Stimulated activated CD8-positive, alpha-beta memory T cell treated with anti-CD3 and anti-CD28 coated beads, Interleukin-15, amount 100 ng/mL, for 24 hours (primary cell): ENCODE measurements at places on chromosomes 2 and 18.

- DNase-seq: no peak
Observed at GRCh38 chr2:36290306-36290856, 65.2 kb upstream of the CRIM1 start.

DNA sequence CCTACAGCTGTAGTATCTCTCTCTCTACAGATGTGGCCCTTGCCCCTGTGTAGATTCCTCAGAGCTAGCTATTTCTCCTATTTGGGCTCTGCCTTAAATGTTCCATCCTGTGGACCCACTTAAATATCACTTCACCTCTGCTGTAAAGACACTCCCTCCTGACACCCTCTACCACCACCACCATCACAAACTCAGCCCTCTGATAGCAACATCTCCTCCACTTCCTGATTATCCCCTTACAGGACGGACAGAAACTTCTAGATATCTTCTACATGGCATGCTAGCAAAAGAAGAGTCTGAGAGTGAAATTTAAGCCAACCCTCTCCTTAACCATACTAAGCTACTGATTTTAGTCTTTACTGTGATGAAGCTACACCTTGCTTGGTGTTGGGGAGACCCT lies 3.2 kb upstream of the MAPRE2 start:
- no peak for DNase-seq

DNA sequence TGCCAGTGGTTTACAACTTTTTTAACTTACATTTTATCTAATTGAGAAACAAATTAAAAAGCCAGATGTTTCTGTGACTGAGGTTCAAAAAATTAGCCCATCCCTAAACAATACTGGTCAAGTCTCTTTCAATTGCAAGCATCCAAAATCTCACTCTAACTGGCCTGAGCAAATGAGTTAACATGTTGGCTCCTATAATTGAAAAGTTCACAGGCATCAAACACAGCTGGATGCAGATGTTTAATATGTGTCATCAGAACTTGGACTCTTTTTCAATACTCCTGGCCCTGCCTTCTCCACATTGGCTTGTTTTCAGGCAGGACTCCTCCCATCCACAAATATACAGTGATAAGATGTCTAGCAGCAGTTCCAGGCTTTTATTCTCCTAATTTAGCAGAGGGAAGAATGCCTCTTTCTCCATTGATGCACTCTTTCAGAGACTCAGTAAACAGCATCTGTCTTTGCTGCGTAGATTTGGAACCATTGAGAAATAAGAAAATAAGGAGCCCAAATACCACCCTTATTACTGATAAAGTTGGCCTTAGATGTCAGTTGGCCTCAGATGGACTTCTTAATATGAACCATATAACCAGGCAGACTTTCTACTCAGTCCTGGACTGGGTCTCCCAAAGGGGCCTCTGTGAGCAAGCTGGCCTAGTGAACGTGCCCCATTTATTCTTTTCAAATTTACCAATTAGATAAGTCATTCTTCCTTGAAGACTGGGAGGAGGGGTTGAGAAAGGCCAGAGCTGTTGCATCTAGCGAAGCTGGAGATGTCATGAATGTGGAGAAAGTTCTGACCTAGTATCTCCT lies 30.4 kb upstream of the FN1 start:
- DNase-seq: no peak

- DNase-seq: no peak
Observed at GRCh38 chr18:59902131-59902992, 2.6 kb downstream of the PMAIP1 start.

- DNase-seq: no peak
Observed at GRCh38 chr2:109342930-109343329, 213.9 kb downstream of the SH3RF3 start.

- DNase-seq: no peak
Observed at GRCh38 chr18:49123431-49123830, 172.7 kb upstream of the SMAD7 start.

DNA sequence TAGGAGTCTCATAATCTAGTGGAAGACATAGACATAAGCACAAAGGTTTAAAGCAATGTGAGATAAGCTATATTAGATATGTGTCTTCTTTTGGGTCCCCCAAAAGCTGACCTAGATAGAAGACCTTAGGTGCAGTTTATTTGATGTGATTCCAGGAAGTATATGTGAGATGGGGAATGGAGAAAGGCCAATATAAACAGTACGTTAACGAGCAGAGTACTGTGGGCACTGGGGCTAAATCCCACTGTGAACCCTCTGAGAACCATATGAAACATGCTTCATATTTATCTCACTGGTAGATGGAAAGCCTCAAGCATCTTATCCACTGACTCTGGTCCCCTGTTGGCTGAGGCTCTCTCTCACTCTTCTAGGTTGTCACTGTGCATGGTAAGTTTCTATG lies 62.6 kb upstream of the ZC3H15 start:
- no peak for DNase-seq

GRCh38 chr18:9738266-9738969 lies 30.3 kb downstream of the RAB31 start:
- DNase-seq: no peak
